ENCODE measurements at places on chromosomes 6 and 20.
A peak's percentile ranks its signal among the peaks of the same experiment; 100 is the strongest.

GRCh38 chr6:36160147-36160760 lies 29.9 kb downstream of the MAPK13 start:
- no peak for DNase-seq

DNA sequence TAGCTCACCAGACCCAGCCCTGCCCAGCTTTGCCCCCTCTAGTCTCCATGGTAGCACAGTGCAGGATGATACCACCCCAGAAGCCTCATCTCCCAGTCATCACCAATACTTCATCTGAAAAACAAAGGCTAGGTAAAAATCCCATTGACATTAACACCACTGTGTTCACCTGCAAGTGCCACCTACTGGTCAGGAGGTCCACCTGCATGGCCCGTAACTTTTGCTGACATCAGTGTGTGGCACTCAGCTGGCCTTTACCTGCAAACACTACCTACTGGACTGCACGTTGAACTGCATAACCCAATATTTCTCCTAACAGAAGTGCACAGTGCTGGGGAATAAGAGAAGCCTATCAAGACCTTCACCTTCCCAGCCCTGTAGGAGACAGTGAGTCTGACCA lies 234.7 kb upstream of the ADGRB3 start:
- no peak for DNase-seq

- no peak for DNase-seq
Measured at GRCh38 chr20:20839771-20840170, 127.3 kb upstream of the RALGAPA2 start.

DNA sequence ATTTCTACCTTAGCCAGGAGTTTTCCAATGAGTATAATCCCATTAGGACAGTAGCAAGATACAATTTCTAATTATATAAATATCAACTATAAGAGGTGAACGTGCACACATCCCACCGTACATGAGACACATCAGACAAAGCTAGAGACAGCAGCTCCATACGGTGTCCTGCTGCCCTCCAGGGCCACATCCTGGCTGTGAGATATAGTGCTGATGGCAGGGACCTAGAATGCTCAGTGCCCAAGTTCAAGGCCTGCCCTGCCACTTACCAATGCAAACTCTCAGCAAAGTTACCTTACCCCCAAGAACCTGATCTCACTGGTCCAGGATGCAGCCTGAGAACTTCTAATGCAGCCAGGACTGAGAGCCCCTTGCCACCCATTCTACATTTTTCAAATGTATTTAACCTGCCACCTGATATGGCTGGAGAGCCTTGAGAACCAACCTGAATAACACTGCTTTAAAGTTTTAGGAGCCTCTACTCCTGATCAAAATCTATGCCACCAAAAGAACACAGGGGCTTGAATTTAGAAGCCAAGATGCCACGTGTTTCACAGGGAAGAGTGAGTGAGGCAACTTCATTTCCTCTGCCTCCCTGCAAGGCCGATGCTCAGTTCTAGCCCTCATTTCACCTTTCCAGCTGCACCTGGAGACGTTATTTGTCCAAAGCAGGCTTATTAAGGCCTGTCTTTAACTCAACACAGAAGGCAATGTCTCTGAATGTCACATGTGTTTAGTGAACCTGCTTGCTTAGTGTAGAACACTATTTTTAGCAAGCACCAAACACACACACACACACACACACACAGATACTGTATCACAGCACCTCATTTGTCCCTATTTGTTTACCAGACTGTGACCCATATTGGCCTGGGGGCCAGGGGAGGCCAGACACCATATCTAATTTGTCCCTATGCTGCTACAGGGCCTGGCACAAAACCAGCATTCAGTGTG lies 6.1 kb downstream of the NFATC2 start:
- DNase-seq: no peak

- no peak for DNase-seq
Measured at GRCh38 chr6:39879535-39879934, 54.7 kb downstream of the MOCS1 start.

- DNase-seq: no peak
Measured at GRCh38 chr6:112257178-112257855, 3.0 kb upstream of the LAMA4 start.

DNA sequence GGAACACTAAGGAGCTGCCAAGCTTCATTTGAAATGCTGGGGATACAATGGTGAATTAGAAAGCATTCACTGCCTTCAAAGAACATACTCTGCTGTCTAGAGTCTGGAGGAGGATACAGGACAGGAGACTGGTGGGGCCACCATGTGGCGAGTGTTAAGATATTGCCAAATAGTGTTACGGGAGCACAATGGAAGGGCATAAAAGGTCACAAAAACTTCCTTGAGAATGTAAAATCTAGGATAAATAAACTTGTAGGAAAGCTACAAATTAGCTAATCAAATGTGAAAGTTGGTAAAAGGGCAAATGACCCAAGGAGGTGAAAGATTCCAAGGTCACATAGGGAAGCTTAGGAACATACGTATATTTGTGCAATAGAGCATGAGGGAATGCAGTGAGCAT lies 271.7 kb downstream of the RFPL4B start:
- peak; percentile 61 for DNase-seq

- DNase-seq: no peak
Measured at GRCh38 chr6:167449094-167449861, 124.4 kb downstream of the TTLL2 start.

- DNase-seq: no peak
Measured at GRCh38 chr6:167559675-167560479, 235.0 kb downstream of the TTLL2 start.
